ENCODE measurements at places on chromosomes 7 and 10. TPM values are rescaled to one million over a fixed set of nuclear protein-coding genes. Genes with fewer than 3 reads are reported as not detected.

DNA sequence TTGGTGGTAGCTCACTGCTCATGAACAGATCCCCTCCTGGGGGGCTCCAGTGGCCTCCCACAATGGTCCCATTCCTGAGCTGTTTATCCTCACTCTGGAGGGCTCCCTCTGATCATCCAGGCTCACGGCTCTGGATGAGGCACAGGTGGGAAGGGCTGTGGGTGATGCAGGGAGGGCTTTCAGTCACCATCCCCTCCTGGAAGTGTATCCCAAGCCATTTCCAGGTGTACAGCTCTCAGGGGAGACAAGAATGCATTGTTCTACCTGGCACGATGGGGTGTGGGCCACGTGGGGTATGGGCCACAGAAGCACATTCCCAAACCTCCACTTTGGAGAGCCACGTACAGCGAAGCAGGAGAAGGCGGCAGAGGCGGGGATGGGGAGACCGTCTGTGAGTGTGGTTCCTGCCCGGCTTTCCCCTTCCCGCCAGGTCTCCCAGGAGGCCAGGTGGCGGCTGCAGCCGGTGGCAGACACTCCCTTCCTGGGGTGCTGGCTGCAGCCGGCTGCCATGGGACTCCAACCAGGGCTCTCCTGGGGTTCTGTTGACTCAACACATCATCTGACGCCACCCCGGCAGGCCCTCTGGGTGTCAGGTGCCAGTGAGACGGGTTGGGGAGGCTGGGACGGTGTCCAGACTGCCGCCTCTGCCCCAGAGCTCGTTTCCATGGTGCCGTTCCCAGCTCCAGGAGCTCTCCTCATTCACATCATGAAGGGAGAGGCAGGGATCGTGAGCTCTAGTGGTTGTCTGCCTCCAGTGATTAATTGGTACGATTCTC, 169.7 kb upstream of the RHEB start:
- no peak for DNase-seq

DNA sequence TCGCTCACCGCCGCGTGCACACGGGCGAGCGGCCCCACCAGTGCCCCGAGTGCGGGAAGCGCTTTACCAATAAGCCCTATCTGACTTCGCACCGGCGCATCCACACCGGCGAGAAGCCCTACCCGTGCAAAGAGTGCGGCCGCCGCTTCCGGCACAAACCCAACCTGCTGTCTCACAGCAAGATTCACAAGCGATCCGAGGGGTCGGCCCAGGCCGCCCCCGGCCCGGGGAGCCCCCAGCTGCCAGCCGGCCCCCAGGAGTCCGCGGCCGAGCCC, 3.3 kb downstream of the REPIN1 start:
- DNase-seq, result no peak

DNA sequence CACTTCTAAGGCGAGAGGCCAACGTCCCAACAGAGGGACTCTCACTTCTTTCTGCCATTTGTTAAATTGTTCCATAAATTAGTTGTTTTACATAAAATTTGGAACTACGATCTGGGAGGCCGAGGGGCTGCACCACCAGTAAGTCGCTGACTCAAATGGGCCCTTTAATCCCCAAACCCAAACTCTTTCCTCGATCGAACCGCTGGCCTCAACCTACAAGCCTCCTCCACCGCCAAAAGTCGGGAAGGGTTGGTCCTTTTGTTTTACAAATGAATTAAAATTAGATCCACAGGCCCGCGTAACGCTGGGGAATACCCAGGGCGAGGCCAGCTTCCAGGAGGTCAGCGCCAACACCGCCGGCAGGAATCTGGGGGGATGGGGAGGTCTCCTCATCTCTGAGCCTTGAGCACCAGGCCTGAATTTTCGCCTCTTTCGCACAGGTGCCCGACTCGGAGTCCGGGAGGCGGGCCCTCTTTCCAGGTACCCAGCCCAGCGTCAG, 1.2 kb upstream of the FOXI2 start:
- no peak for DNase-seq

DNA sequence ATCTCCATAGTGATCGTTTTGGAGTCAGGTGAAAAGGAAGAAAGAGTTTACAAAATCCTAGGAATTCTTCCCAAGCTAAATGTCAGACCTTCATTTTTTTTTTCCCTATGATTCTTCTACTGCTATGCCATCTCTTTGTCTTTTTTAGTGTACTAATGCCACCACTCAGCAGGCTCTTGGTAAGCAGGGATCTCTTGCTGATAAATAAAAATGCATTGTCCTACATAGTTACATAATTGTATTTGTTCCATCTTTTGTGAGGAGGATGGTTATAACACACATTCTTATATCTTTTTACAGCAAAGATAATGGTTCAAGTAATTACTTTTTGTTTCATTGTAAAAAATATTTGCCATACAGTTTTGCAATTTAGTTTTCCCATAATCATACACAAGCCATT, 36.8 kb upstream of the AFAP1L2 start:
- no peak for DNase-seq

DNA sequence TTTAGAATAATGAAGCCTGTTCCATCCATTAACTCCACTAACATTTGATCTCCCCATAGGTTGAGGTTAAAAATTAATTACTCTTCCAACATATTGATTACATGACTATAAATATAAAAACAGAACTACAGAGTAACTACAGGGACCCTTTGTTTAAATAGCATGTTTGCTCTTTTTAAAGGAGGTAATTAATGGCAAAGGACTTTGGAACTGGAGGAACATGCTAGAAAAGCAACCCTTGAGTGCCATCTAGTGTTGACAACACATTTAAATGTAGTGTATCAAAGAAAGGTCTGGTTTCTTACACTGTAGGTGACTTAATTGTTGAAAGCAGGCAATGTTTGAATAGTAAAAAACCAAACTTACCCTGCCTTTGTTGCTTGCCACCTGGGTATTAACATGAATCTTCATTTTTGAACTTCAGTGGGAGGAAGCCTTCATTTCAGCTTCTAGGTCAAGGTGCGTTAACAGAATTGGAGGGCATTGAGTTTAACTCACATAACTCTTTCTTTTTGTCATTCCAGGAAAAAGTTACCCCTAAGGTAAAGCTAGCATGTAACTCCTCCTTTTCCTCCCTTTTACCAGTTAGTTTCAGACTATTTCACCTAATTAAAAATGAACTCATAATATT, 52.6 kb upstream of the CAPZA2 start:
- DNase-seq, result no peak

DNA sequence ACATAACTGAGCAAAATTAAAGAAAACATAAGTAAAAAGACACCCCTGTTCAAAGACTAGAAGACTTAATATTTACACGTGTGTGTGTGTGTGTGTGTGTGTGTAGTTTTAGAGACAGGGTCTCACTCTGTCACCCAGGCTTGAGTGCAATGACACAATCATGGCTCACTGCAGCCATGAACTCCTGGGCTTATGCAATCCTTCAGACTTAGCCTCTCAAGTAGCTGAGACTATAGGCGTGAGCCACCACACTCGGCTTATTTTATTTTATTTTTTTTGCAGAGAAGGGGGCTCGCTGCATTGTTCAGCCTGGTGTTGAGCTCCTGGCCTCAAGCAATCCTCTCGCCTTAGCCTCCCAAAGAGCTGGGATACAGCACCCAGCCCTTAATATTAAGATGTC, 90.3 kb downstream of the JMJD1C start:
- no peak for DNase-seq

Gene GRM3
- total RNA-seq, result not detected

GRCh38 chr7:34928052-34928451, 109.2 kb downstream of the DPY19L1 start:
- DNase-seq, result peak; percentile 85

- no peak for DNase-seq
Observed at GRCh38 chr10:72694476-72695369, 2.8 kb downstream of the MCU start.

Gene CTTNBP2
- total RNA-seq, result 22.2 TPM

- no peak for DNase-seq
Observed at GRCh38 chr10:72146071-72146470, 57.7 kb upstream of the SPOCK2 start.

DNA sequence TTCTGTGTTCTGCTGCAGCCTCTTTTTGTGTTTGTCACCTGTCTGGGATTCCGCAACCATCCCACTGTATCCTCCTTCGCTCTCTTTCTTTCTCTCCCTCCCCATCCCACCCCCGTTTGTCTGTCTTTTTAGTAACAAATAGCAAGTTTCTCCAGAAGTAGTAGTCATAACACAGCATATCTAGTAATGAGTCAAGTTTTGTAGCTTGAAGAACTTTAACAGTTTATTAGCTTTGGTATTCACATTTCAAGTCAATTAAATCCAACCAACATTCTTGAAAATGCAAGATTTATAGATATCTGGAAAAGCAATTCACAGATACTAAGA, 154.1 kb upstream of the MTPN start:
- no peak for DNase-seq

Measured in glutamatergic neuron (in vitro differentiated cells).